ENCODE measurements at places on chromosomes 13 and 19. TPM values are rescaled to one million over a fixed set of nuclear protein-coding genes. Genes with fewer than 3 reads are reported as not detected.

TNFSF9 gene
- not detected for total RNA-seq

C19orf73 gene
- 0.83 TPM for total RNA-seq

IZUMO2 gene
- total RNA-seq = not detected

CLEC17A gene
- not detected for total RNA-seq

EFNA2 gene
- total RNA-seq = not detected

SH3GL1 gene
- total RNA-seq = 50.0 TPM

SLITRK5 gene
- 0.34 TPM for total RNA-seq

DNMT1 gene
- total RNA-seq = 35.7 TPM

MEDAG gene
- 23.6 TPM for total RNA-seq

C19orf53 gene
- 91.4 TPM for total RNA-seq

CPB2 gene
- total RNA-seq = not detected

LIPE gene
- 3.6 TPM for total RNA-seq

RELB gene
- total RNA-seq = 7.1 TPM

S1PR5 gene
- not detected for total RNA-seq

BEST2 gene
- total RNA-seq = not detected

SERPINE3 gene
- not detected for total RNA-seq

FPR2 gene
- 9.1 TPM for total RNA-seq

PSG1 gene
- not detected for total RNA-seq

GJB6 gene
- not detected for total RNA-seq

USE1 gene
- 21.6 TPM for total RNA-seq

POU4F1 gene
- total RNA-seq = not detected

MLNR gene
- not detected for total RNA-seq

GSX1 gene
- not detected for total RNA-seq

JUNB gene
- total RNA-seq = 124 TPM

C19orf67 gene
- not detected for total RNA-seq

PROZ gene
- not detected for total RNA-seq

WASF3 gene
- total RNA-seq = 16.6 TPM

STK11 gene
- total RNA-seq = 52.2 TPM

ZNF682 gene
- total RNA-seq = 1.4 TPM

FFAR1 gene
- total RNA-seq = not detected

CASP14 gene
- not detected for total RNA-seq

PCDH20 gene
- 16.7 TPM for total RNA-seq

PCDH8 gene
- total RNA-seq = not detected

RETN gene
- total RNA-seq = not detected

C13orf46 gene
- total RNA-seq = 2.1 TPM

HSH2D gene
- total RNA-seq = not detected

VSTM2B gene
- total RNA-seq = 0.23 TPM

ZNF235 gene
- total RNA-seq = 4.1 TPM

PSG6 gene
- not detected for total RNA-seq

ELAVL3 gene
- total RNA-seq = 0.45 TPM

ZFP36 gene
- total RNA-seq = 577 TPM

B3GLCT gene
- total RNA-seq = 8.8 TPM

ZNF600 gene
- 5.1 TPM for total RNA-seq

DOHH gene
- 37.5 TPM for total RNA-seq

TEAD2 gene
- 63.3 TPM for total RNA-seq

PSG11 gene
- not detected for total RNA-seq

KIR2DL1 gene
- total RNA-seq = not detected
